ENCODE measurements at places on chromosomes 16 and 17.
A peak's percentile ranks its signal among the peaks of the same experiment; 100 is the strongest.

GRCh38 chr17:33521784-33522183 is 228.7 kb upstream of the ASIC2 start:
- no peak for DNase-seq

- DNase-seq = no peak
Measured at GRCh38 chr16:49341706-49342105, 31.9 kb upstream of the C16orf78 start.

DNA sequence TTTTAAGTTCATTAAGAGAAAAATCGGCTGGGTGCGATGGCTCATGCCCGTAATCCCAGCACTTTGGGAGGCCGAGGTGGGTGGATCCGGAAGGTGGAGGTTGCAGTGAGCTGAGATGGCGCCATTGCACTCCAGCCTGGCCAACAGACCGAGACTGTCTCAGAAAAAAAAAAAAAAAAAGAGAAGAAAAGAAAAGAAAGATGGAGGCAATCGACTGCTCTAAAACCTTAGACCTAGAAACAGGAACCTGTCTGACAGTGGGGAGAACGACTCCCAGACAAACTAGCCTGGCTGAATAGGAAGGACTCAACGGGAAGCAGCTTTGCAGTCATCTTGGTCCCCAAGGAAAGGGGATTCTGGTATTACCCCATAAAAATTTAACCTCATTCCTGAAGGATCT is 13.7 kb downstream of the MRC2 start:
- DNase-seq = no peak

DNA sequence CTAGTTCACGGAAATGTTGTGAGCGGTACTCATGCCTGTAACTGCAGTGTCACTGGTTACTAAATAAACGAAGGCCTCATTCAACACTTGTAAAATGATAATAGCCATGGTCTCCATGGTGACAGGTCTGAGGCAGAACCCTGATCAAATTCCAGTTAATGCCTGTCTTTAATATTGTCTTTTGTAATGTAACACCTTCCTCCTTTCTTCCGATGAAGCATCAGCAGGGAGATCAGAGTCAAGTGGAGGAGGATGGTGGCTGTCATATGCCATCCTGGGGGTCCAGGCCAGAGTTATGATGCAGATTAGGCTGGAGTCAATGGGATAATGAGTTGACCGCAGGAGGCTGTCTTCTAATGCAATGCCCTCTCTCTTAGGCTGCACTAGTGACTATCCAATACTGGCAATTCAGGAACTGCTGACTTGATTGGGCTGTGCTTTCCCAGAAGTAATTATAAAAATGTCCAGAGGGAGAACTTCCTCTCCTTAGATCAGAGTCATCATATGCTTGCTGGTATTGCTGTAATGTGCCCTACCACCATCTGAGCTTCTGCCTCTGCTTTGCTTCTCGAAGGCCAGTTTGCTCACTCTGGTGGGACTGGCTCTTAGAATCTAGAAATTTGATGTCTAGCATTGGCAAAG is 419.1 kb downstream of the CA10 start:
- DNase-seq = no peak

DNA sequence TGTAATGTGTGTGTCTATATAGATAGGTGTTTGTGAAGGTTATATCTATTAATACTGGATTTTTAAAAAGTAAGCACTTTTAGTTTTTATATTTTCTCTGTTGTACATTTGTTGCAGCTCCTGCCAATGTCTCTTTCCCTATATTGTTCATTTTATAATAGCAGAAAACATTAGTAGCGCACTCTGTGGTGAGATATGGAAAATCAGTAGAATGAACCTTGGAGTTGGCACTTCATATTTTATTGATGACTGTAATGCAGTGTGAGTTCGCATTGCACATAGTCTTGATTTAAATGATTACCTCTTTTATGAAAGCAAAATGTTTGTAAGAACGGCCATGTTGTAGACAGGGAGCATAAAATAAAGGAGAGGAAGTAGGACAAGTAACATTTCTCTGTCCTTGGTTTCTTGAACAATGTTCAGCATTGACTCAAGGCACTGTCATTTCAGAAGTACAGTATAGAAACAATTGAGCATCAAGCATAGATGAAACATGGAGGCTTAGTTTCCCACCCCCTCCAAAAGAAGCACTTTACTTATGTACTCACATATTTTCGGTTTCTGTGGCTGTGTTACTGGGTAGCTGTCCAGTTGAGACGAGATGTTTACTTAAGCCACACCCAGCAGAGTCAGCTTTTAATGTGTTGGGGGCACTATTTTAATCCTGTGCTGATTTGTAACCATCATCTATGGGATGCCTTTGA is 74.0 kb downstream of the TANC2 start:
- no peak for DNase-seq

DNA sequence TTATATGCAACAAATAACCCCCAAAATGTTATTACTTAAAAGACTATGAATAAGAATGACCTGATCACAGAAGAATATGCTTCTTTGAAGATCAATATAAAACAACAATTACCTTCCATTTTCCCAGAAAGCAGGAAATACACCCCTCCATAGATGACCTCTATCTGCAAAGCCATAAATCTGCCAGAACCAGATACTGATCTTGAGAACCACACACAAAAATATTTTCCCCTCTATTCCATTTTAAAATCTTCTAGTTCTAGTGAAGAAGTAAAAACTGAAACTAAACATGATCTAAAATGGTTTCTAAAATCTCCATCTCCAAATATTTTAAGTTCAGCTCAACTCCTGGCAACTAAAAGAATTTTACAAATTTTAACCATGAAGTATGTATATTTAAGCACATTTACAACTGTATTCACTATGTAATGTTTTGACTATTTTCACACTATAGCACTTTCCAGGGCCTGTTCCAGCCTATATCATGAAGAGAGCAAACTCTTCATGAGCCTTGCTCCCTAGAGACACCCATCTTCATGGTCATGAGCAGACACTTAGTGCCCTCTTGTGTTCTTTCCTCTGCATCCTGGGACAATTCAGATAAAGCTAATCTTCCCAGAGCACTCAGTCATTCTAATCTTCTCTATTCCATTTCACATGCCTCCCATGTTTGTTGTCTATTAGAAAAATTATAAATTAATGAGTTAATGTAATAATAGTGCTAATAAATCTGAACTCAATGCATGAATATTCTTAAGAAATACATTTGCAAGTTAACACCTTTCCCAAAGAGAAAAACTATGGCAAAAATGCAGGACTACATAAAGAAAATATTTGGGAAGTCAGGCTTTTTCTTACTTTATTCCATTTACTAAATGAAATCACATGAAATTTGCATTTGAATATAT is 87.0 kb downstream of the HELZ start:
- no peak for DNase-seq

GRCh38 chr17:63165400-63165799 is 199.4 kb downstream of the TANC2 start:
- DNase-seq = no peak

GRCh38 chr17:3695723-3696411 is at the start of gene P2RX5:
TSS of gene P2RX5 (minus strand) at chr17:3696155. CDS start at chr17:3696005, 150 bp downstream.
- peak; percentile 66 for DNase-seq

- DNase-seq = no peak
Measured at GRCh38 chr16:17510567-17510966, 39.8 kb upstream of the XYLT1 start.

DNA sequence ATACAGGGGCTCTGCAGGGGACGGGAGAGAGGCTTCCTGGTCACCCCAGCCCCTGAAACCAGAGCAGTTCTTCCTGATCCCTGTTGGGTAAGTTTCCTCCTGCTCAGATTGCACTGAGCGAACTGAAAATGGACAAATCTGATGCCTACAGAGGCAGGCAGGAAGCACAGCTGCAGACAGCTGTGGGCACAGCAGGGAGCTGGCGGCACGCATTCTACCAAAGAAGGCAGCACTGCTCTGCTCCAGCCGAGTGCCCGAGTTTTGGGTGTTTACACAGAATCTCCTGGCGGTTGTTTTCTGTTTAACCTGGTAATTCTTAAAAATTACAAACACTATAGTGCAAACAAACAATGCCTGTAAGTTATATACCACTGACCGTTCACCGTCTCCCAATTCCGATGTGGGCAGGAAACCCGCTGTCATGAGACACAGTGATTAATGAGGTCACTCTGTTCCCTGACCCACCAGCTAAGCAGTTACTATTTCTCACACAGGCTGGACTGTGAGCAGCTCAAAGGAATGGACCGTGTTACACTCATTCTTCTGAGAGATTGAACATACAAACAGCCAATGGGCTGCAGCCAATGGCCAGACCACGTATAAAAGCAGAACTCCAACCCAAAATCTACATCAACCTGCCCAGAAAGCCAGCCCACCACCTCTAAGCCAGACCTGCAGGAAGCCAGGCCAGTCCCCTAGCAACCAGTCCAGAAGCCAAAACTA is 25.5 kb downstream of the NSMCE1 start:
- DNase-seq = peak; percentile 70

- no peak for DNase-seq
Measured at GRCh38 chr16:74186561-74186971, 110.0 kb upstream of the PSMD7 start.

GRCh38 chr17:32463304-32463703 is 19.0 kb downstream of the PSMD11 start:
- no peak for DNase-seq

DNA sequence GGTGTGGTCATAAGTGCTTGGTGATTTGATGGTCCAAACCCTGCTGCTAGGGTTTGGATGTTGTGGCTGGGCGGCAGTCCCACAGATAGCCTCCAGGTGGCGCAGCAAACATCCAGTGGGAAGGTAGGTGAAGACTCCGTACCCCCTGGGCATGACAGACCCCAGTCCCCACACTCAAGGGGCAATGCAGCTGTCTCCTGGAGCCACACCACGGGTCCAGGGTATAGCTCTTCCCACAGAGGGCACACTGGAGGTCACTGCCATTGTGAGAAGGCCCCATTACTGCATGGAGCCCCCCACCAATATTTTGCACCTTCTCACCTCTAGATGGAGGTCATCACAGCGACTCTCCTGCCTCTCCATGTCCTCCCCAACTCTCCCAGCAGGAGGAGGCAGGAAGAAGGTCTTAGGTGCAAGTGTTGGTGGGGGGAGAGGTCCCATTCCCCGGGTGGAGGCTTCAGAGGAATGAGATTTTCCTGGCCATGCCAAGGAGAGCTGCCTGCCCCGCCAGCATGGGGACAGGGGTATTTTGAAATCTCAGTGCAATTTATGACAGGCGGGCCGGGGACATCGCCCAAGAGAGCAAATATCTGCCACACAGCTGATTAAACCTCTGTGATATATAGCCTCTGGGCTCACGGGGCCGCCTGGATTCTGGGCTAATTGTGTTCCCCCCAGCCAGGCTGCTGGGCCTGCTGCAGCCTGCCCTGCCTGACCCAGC is 17.1 kb upstream of the C17orf113 start:
- DNase-seq = peak; percentile 81

GRCh38 chr17:71780596-71780995 is 340.2 kb upstream of the SOX9 start:
- no peak for DNase-seq

GRCh38 chr16:31194898-31195297 is 7.7 kb downstream of the PYCARD start:
- no peak for DNase-seq

GRCh38 chr16:16172991-16173390 is 50.3 kb downstream of the ABCC6 start:
- DNase-seq = no peak

GRCh38 chr16:1119766-1120576 is 23.9 kb upstream of the C1QTNF8 start:
- no peak for DNase-seq

- no peak for DNase-seq
Measured at GRCh38 chr17:59469786-59470485, 95.5 kb upstream of the DHX40 start.

DNA sequence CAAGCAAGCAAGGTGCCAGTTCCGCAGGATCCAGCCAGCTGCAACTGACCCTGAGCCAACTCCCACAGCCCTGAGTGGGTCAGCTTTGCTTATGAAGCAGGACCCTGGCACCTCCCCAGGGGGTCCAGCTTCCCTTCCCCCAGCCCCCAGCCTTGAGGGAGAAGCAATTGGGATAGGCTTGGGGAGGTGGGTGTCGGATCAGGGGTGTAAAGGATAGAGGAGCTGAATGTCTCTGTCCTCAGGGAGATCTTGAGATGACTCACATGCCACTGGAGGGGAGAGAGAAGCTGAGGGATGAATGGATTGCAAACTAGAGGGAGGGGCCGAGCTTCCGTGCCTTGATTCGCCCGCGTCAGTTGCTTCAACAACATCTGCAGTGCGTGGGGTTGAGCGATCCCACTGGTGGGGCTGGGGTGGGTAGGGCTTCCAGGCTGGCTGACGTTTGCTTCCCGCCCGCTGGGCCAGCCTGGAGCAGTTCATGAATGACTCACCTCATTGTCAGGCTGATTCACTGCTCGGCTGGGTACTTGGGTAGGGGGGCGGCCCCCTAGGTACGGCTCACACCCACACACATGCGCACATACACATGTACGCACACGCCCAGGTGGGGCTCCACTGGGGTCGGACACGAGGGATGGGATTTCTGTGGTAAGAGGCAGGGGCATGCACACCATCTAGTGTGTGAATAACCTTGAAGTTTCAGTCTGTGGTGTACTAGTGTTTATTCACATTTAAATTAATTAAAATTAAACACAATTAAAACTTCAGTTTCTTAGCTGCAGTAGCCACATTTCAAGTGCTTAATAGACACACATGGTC is 3.6 kb upstream of the HROB start:
- DNase-seq = peak; percentile 57

- DNase-seq = peak; percentile 43
Measured at GRCh38 chr16:90077757-90078578, 837 bp upstream of the PRDM7 start.

DNA sequence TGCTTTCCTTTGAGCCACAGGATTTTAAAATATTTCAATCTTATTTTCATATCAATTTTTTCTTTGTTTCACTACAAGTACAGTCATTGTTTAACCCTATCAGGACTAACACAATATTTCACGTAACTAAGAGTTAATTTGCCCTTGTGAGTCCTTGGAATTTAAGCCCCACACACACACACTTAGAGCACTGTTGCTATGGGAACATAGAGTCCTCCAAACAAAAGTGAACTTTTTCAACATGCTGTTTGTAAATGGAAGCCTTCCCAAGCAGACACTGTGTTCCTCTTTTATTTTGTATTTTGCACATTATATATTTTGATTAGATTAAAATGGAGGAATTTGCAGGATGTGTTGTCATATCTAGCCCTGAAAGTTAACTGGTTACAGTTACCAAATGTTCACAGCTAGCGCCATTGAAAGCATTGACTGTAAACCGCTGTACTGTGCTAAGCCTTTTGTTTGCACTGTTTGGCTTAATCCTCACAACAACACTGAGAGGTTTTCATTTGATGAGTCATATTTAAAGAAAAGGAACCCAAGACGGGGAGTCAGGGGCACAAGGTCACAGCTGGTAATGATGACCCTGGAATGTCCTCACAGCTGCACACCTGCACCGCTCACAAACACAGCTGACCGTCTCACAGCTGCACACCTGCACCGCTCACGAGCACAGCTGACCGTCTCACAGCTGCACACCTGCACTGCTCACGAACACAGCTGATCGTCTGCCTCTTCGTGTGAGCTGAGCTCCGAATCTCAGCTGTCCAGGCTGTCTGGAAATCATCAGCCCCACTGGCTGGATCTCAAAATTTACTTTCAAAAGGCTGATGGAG is 6.3 kb downstream of the HSBP1 start:
- no peak for DNase-seq

DNA sequence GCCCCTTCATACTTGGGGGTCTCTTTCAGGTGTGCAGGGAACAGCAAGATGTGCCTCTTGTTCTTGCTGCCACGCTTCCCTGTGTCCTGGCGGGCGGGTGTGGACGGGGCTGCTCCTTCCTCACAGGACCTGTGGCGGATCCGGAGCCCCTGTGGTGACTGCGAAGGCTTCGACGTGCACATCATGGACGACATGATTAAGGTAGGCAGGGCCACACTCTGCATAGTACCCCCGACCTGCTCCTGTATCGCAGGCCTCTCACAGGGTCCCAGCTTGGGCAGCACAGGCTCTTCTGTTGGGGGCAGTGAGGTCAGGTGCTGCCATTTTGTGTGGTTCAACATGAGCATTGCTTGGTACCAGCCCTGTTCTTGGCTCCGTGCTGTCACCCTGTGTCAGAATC is 42.5 kb downstream of the PRMT7 start:
- DNase-seq = no peak

Data from CD4-positive, alpha-beta T cell treated with Interleukin-17A for 4 hours (primary cell).